Lower lobe of right lung (tissue), 2 donors: ENCODE measurements at places on chromosomes 3 and 15. TPM values are rescaled to one million over a fixed set of nuclear protein-coding genes. Genes with fewer than 3 reads are reported as not detected.

Gene MASP1
- 4.3 TPM for total RNA-seq

Gene DPPA4
- total RNA-seq, result not detected

Gene NEO1
- 37.8 TPM for total RNA-seq

DNA sequence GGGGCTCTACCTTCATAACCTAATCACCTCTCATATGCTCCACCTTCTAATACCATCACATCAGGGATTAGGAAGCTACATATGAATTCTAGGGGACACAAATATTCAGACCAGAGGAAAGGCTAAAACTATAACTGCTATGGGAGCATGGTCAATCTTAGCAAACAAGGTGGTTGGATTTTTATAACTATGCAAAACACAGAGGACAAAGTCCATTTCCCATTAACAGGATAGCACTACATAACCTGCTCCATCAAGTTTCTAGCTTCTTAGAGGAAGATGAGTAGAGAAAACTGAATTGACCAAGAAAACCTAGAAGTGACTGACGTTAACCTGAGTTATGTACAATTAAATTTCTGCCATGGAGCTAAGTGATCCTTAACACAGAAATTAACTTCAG lies 398.6 kb downstream of the TBL1XR1 start:
- no peaks in the 10 kb centered on the region for H3K4me1 ChIP-seq
- H3K27me3 ChIP-seq, result no peaks in the 10 kb centered on the region
- no peaks in the 10 kb centered on the region for H3K36me3 ChIP-seq
- no peak overlapping the region for H3K4me3 ChIP-seq

- H3K27me3 ChIP-seq, result no peaks in the 10 kb centered on the region
- peaks cover 68% of the 10 kb centered on the region for H3K4me1 ChIP-seq
- H3K4me3 ChIP-seq, result no peak overlapping the region
- no peak overlapping the region for H3K27ac ChIP-seq
- no peak for DNase-seq
These were observed 1.9 kb downstream of the STIMATE start for GRCh38 chr3:52895418-52895817.

GRCh38 chr3:41331041-41331440 lies 131.7 kb downstream of the CTNNB1 start:
- H3K27ac ChIP-seq, result no peak overlapping the region
- no peaks in the 10 kb centered on the region for H3K4me1 ChIP-seq
- H3K27me3 ChIP-seq, result no peaks in the 10 kb centered on the region

DNA sequence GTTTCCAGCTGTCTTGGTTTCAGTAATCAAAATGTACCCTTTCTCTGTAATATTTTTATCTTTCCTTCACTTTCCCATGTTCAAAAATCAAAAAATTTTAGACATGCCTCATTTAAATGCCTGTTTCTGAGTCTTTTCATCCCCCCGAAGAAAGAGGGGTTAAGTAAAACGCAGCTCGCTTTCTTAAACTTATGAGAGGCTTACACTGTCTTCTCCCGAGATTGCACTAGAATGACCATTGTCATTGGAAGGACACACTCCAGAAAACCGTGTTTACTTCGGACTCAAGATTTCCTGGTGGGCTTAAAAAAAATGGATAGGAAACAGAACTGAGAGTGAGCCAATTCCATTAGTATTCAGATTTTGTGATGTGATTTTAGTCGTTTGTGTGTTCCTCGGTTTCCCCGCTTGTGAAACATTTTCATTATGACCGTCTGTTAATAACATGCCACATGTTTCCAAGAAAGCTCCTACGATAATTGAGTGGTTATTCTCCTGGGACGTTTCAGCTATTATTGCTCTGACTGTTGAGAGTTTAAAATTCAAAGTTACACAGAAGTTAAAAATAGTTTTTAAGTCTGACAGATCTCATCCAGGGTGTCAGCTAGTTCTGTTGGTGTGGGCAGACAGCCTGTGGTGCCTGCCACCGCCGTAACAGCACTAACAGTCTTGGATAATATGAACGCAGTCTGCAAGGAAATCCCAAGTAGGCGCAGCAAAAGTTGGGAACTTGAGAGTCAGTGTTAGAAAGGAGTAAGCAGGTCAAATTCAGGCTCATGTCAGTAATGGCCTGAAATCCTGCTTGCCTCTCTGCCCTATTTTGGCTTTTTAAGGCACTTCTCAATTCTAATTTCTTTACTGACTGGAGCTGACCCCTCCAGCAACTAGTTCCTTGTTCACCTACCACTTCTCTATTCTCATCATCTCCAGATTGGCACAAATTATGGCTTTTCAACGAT lies 1.5 kb downstream of the CRYBG3 start:
- peak overlapping the region; percentile 92 for H3K27ac ChIP-seq
- peak overlapping the region; percentile 92 for H3K4me3 ChIP-seq
- DNase-seq, result no peak
- peaks cover 31% of the 10 kb centered on the region for H3K4me1 ChIP-seq
- H3K27me3 ChIP-seq, result no peaks in the 10 kb centered on the region

- no peak overlapping the region for H3K27ac ChIP-seq
- no peaks in the 10 kb centered on the region for H3K4me1 ChIP-seq
- no peak overlapping the region for H3K4me3 ChIP-seq
- no peaks in the 10 kb centered on the region for H3K27me3 ChIP-seq
These were observed 135.6 kb downstream of the DUT start for GRCh38 chr15:48466820-48467219.

DNA sequence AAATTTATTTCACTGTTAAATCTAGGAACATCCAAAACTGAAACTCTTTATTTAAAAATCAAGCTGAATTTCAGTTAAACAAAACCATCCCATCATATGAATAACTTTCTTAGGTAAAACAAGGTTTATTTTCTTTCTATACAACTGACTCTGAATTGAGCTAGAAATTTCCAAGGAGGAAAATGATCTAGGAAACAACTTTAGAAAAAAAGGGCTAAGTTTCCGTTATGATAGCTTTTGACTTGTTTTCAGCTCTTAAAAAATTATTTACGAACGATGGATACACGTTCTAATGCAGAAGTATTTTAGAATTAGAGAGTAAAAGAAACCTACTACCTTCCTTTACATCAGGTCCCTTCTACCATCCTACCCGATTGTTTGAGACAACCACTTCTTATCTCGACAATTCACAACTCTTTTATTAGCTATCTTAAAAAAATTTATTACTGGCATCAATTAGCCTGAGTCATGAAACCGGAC lies 1.8 kb upstream of the IGF1R start:
- no peak for DNase-seq
- H3K4me1 ChIP-seq, result peaks cover 22% of the 10 kb centered on the region
- peak overlapping the region; percentile 87 for H3K27ac ChIP-seq
- H3K27me3 ChIP-seq, result peaks cover 6% of the 10 kb centered on the region

GRCh38 chr15:35358824-35359223 lies 187.1 kb downstream of the DPH6 start:
- H3K4me1 ChIP-seq, result no peaks in the 10 kb centered on the region
- DNase-seq, result no peak
- no peak overlapping the region for H3K27ac ChIP-seq
- H3K4me3 ChIP-seq, result no peak overlapping the region
- H3K27me3 ChIP-seq, result no peaks in the 10 kb centered on the region

GRCh38 chr15:60585743-60586708 lies 107.1 kb upstream of the ICE2 start:
- H3K27ac ChIP-seq, result no peak overlapping the region
- no peak overlapping the region for H3K4me3 ChIP-seq
- peaks cover 50% of the 10 kb centered on the region for H3K4me1 ChIP-seq

DNA sequence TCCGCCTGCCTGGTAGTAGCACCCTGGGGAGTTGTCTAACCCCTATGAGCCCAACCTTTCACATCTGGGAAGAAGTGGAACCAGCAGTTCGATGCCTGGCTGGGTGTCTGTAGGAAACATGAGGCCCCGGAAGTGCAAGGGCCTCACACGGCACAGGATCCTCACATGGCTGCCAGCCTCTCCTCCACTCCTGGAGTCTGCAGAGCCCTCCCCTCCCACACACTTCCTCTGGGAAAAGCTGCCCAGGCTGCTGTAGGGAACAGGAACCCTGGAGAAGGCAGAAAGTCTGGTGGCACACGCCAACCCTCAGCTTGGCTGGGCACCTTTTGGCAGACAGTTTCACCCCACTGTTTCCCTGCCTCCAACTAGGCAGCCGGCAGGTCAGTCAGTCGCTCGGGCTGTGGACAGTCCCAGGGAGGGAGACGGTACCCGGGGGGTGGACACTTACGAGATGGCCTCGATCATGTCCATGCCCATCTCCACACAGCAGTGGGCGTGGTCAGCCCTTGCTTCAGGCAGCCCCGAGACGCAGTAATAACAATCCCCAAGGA lies 118.4 kb downstream of the ADCY5 start:
- no peaks in the 10 kb centered on the region for H3K27me3 ChIP-seq
- no peak overlapping the region for H3K27ac ChIP-seq
- H3K4me3 ChIP-seq, result no peak overlapping the region
- H3K36me3 ChIP-seq, result no peaks in the 10 kb centered on the region
